Cortex of kidney (tissue), 1 donor: ENCODE measurements at places on chromosomes 11 and 22.

GRCh38 chr11:64754919-64755662 is 4.7 kb downstream of the PYGM start:
- no peak for DNase-seq

DNA sequence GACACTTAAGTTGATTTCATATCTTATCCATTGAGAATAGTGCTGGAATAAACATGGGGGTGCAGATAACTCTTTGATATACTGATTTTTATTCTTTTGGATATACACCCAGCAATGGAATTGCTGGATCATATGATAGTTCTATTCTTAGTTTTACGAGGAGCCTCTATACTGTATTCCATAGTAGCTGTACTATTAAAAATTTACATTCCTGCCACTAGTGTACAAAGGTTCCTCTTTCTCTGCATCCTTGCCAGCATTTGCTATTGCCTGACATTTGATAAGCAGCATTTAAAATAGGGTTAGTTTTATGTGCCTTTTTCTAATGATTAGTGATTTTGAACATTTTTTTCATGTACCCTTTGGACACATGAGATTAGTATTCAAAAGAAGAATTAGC is 554.2 kb downstream of the JRKL start:
- no peak for DNase-seq

DNA sequence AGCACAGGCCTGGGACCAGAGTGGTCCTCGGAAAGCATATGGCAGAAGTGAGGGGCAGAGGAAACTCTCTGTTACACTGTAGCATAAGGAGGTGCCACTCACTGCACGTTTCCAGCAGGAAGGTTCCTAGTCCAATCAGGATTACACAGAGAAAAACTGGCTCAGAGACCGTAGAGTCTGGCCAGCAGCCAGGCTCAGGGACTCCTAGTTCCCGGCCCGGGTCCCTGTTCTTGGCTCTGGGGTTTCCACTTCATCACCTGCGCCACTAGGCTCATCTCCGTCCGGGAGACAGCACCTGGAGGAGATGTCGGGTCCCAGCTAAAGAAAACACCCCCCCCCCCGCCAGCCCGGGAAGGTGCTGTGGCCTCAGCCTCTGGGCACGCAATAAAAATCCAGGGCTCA is 1.1 kb downstream of the TTLL12 start:
- DNase-seq: no peak

GRCh38 chr11:119473226-119473625 is 50.3 kb upstream of the THY1 start:
- DNase-seq: no peak

- no peak for DNase-seq
These were observed 815.8 kb downstream of the METTL15 start for GRCh38 chr11:28924004-28924403.

DNA sequence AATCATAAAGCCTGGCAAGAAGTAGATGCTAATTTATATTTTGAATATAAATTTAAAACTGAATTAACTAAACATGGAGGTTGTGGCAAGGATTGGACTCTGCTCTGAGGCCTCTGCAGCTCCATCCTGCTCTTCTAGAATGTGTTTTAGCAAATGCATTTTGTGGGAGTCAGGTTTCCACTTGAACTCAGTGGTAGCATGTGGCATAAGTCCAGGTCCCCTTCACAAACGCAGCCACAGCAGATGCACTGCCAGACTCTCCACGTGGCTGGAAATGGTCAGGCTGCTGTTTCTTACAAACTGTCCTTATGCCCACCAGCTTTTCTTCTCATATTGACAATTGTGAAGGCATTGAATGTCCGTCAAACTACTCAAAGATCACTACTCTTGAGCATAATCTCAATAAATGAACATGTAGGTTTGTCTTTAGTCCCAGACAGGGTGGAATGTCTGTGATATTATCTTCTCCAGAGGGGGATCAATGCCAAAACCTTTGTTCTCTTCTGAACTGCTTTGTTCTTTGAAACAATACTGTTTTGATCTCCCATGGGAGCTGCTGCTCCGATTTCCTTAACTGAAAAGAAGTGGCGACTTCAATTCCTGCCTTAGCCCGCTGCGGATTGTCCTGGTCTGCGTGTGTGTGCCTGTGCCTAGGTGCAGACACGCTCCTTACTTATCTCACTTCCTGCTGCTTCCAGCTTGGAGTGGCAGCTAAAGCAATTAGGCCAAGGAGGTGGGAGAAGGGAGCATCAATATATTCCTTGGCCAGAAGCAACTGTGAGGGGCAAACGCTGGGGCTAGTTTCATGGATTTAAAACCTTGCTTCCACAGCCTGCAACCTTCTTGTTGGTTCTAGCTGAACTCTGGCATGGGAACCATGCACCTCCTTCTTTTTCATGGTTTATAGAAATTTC is 24.2 kb downstream of the EIF4G2 start:
- no peak for DNase-seq

- no peak for DNase-seq
These were observed 200.6 kb downstream of the NAV2 start for GRCh38 chr11:19912958-19913892.

GRCh38 chr11:121510438-121510837 is 57.7 kb upstream of the SORL1-AS1 start:
- DNase-seq: no peak

- no peak for DNase-seq
These were observed 473 bp downstream of the TXN2 start for GRCh38 chr22:36480941-36481392.

DNA sequence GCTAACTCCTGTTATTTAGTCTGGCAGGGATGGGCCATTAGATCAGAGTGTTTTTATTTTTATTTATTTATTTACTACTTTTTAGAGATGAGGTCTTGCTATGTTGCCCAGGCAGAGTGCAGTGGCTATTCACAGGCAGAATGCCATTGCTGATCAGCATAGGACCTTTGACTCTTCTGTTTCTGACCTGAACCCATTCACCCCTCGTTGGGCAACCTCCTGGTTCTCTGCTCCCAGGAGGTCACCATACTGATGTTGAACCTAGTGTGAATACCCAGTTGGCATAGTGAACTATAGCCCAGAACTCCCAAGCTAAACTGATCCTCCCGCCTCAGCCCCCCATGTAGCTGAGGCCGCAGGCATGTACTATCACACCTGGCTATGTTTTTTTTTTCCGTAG is 16.5 kb upstream of the CECR2 start:
- no peak for DNase-seq

DNA sequence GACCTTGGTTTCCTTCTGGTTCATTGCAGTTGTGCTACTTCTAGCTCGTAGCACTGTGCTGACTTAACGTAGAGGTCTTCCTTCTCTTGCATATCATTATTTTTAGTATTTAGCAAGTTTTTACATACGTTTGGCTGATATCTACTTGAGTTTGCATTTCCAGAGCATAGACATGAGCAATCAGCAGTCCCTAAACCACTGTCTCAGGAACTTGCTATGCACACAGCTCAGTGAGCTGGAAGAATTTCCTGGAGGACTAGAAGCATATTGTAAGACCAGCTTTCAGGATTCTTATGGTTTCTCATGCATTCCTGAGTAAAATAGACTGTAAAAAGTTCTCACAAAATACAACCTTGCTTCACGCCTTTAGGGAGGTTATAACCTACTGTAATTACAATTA is 226.7 kb upstream of the PDGFD start:
- no peak for DNase-seq

GRCh38 chr11:36356201-36356600 is 60.1 kb downstream of the PRR5L start:
- no peak for DNase-seq

DNA sequence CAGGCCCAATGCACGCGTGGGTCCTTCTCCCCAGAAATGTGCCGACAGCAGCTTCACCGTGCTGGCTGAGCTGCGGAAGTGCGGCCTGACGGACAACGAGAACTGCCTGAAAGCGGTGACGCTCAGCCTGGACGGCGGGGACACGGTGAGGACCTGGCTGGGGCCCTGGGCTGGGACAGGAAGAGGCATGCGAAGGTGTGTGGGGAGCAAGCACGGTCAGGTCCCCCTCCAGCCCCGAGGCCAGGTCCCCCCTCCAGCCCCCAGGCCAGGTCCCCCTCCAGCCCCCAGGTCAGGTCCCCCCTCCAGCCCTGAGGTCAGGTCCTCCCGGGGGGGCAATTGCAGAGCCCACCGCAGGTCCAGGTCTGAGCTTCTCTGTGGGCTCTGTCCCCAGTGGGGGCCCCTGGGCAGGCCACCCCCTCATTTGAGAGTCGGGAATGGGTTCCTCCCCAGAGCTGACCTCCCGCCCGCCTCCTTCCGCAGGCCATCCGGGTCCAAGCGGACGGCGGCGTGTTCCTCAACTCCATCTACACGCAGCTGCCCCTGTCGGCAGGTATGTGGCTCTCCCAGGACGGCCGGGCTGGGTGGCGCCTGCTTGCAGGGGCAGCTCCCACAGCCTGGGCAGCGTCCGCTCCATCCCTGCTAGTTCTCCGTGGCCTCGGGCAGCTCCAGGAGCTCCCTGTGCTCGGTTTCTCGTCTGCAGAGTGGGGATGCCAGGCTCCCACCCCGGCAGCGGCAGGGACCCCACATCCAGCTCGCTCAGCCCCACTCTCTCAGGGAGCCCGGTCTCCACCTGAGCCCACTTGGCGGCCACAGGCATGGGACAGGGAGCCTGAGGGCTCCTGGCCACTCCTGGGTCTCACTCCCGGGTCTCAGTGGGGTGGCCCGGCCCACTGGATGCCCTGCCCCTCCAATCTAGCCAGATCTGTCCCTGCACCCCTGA is 7.9 kb downstream of the MUC5B start:
- no peak for DNase-seq

DNA sequence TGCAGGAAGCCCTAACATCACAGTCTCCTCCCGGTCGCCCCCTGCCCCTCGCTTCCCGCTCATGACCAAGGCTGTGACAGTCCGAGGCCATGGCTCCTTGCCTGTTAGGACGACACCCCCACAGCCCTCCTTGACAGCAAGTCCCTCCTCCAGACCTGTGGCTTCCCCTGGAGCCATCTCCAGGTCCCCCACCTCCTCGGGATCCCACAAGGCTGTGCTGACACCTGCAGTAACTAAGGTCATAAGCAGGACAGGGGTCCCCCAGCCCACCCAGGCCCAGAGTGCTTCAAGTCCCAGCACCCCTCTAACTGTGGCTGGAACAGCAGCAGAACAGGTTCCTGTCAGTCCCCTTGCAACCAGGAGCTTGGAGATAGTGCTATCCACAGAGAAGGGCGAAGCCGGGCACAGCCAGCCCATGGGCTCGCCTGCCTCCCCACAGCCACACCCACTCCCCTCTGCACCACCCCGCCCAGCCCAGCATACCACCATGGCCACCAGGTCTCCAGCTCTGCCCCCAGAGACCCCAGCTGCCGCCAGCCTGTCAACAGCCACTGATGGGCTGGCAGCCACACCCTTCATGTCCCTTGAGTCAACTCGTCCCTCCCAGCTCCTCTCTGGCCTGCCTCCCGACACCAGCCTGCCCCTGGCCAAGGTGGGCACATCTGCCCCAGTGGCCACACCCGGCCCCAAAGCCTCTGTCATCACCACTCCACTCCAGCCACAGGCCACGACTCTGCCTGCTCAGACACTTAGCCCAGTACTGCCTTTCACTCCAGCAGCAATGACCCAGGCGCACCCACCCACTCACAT is 63.2 kb downstream of the OTOG start:
- DNase-seq: no peak

DNA sequence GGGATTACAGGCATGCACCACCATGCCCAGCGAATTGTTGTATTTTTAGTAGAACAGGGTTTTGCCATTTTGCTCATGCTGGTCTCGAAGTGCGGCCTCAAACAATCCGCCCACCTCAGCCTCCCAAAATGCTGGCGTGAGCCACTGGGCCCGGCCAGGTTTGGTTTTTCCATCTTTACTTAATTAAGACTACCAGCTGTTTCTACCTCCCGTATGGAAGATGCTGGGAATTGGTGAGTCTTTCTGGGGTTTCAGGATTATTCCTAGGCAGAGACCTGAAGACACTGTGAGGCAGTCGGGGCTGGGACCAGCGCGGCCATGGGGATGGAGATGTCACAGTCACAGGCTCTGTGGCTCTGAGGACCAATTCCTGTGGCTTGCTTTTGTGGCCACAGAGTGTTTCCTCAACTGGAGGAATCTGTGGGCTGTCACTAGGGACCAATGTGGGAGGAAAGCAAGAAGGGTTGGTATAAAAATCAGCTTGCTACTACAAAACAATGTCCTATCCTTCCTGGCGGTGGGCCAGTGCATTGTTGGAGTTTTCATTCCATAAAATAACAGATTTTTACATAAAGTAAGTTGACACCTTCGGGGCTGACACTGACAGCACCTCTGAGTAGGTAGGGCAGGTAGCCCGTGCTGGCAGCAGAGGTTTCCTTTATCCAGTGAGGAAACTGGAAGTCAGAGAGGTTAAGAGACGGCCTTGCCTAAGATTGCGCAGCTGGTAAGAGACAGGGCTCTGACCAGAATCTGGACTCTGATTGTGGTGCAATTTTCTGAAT is 8.4 kb upstream of the FTH1 start:
- DNase-seq: no peak

- DNase-seq: no peak
These were observed 123.6 kb downstream of the MN1 start for GRCh38 chr22:27677905-27678458.

- no peak for DNase-seq
These were observed 540.4 kb downstream of the BUD13 start for GRCh38 chr11:116232364-116232828.

GRCh38 chr11:15707194-15707593 is 592.5 kb downstream of the INSC start:
- no peak for DNase-seq

DNA sequence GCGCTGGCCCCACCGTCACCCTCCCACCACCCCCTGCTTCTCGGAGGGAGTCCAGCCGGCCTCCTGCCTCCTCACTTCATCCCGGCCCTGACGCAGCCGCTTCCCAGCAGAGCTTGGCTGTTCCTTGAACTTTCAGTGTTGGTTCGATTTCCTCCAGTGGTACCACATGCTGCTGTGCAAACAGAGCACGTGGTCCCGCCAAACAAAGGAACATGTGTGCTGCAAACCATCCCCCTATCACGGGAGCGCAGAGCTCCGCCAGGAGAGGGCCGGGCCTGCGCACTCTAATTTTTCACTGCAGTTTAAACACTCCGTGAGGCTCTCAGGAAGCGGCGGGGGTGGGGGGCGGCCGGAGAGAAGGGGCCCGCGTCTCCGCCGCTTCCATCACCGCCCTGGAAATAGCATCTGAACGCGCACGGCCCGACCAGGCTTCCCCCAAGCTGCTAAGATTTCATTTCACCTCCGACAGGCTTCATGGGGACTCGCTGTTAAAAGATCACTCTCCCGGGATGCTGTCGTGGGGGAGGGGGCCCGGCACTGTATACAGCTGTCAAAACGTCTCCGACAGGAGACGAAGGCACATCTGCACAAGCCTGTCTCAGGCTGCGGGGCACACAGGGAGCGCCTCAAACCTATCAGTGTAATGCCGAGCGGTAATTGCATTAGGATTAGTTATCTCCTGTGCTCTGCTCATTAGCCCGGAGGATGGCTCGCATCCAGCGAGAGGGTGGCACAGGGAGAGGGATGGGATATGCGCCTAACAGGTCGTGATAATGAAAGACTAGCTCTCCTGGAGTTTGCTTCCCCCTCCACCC is 269.9 kb upstream of the SORL1-AS1 start:
- DNase-seq: no peak

- DNase-seq: no peak
These were observed 15.9 kb downstream of the IL10RA start for GRCh38 chr11:118002010-118002540.
